ENCODE measurements at places on chromosomes 12 and 14.

- no peak for DNase-seq
Observed at GRCh38 chr12:109596418-109597244, 23.0 kb downstream of the MVK start.

DNA sequence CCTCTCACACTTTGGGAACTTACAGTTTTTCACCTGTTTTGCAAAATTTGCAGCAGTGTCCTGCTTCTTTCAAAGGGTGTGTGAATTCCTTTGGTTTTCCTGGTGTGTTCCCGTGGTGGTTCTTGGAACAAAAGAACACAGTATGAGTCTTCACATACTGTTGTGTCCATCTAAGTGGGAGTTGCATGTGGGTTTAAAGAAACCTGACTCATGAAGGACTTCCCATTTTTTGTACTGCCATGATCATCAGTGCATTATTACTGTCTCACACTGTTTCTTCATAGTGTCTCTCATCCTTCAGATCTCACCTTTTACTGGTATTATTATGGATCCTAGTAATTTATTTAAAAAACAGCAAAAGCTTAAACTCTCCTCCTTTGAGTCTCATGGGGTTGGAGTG lies 3.8 kb upstream of the GZMH start:
- no peak for DNase-seq

- no peak for DNase-seq
Observed at GRCh38 chr12:79818856-79819255, 116.0 kb downstream of the PPP1R12A start.

GRCh38 chr12:6699259-6699988 lies 1.2 kb downstream of the PIANP start:
- no peak for DNase-seq

DNA sequence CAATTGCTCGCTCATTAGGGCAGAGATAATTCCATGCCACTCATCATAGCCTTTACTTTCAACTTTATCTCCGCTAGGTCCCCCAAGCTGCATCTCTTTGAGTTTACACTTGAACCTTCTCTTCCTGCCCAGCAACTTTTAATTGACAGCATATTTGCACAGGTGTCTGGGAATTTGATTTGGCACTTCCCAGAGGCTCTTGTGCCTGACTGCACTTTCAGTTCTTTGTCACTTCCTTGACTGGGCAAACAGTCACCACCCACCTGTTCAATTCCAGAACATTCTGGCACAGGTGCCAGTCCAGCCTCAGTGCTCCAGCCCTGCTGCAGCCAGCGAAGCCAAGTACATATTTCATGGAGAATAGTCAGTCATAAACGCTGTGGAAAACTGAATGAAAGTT lies 110.1 kb upstream of the LRIG3 start:
- no peak for DNase-seq

DNA sequence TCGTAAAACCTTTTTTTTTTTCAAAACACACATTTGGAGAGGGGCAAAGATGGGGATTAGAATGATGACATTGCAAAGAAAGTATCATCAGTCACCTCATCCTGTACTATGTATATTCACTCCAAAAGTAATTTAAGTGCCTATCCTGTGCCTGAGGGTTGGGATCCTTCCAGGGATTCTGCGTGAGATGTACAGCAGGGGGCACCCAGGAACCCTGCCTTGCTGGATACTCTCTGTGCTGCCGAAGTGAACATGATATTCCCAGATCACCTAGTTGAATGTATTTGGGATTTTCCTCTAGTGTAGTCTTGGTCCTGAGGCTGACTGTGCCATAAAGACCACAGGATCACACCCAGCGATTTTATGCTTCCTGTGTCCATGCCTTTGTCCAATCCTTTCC lies 372.7 kb downstream of the IPO8 start:
- DNase-seq, result no peak

DNA sequence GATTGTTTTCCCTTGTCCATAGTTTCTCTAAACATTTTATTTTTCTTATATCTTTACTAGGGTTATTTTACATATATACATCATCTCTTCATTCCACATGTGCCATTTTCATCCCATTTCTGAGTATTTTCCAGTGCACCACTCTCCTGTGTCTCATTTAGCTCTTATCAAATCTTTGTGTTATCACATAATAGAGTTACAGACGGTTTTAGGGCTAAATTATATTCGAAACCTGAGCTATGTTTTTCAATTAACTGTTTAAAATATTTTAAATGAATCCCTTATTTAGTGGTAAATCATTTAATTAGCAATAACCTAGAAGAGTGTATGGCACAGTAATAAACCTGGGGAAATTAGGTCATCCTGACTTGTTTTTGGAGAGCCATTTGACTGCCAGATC lies 160.4 kb upstream of the DCN start:
- no peak for DNase-seq

- no peak for DNase-seq
Observed at GRCh38 chr14:28875934-28876571, 109.5 kb downstream of the FOXG1 start.

DNA sequence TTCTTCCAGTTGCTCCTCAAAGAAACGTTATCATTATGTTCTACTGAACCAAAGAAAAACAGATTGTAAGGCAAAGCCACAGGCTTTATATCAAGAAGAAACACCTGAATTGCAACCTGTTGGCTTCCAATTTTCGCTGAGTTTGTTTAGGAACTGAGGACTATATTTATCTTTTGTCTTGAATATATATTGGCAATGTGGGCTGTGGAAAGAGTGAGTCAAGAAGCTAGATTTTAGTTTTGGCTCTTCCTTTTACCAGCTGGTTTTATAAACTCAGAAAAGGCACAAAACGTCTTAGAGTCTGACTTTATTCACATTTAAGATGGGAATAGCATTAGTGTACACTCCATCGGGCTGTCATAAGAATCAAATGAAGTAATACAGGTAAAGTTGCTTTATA lies 10.4 kb upstream of the PTHLH start:
- no peak for DNase-seq

DNA sequence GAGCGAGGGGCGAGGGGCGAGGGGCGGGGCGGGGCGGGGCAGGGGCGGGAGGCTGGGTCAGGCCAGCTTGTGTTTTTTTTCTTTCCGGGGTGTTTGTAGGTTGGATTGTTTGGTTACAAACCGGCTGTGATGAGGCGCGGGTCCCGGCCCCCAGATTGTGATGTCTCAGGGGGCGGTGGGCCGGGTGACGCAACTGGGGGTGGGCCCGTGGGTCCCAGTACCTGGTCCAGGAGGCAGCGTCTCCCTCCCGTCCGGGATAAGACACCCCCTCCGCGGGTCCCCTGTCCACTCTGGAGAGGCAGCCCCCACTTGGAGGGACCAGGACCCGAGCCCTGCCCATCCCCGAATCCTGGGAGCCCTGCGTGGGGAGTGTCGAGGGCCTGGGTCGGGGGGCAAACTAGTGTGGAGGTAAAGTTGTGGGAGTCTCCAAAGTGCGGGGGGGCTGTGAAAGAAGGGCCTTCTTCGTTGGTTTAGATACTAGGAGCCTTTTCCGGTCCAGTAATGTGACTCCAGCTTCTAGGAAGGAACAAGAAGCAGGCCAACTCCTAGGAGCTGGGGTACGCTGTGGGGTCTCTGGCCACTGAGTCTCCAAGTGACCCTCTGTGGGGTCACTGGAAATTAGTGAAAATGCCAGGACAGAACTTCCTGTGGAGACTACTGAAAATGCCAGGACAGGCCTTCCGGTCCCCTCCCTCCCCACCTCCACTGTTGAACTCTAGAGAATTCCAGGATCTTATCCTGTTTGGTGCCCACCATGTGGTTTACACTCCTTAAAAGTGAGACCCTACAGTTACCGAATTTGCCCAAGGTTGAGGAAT lies 579 bp upstream of the CLMN start:
- no peak for DNase-seq

DNA sequence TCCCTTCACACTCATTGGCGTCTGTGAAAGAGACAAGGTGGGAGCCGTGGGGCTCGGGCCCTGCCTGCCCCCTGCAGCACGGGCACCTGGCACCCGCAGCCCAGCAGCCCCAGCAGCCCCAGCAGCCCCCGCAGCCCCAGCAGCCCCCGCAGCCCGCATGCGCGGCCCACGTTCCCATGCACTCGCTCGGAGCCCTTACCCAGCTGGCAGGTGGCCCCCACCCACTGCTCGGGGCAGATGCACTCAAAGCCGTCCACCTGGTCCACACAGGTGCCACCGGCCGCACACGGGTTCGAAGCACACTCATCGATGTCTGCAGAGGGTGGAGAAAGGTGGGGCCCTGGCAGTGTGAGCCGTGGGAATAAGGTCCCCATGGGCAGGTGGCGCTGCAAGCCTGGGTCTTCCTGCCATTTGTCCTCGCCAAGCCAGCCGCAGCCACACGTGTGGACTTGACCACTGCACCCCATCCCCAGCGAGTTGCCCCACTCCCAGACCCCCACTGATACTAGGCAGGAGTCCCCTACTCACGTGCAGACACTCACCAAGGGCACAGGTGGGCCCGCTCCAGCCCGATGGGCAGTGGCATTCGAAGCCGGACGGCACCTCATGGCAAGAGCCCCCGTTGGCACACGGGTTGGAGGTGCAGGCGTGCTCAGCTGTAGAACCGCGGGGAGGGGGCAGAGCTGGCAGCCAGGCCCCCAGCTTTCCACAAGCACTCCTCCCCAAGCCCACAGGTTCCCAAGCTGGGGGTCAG lies 17.3 kb downstream of the JAG2 start:
- DNase-seq, result no peak

DNA sequence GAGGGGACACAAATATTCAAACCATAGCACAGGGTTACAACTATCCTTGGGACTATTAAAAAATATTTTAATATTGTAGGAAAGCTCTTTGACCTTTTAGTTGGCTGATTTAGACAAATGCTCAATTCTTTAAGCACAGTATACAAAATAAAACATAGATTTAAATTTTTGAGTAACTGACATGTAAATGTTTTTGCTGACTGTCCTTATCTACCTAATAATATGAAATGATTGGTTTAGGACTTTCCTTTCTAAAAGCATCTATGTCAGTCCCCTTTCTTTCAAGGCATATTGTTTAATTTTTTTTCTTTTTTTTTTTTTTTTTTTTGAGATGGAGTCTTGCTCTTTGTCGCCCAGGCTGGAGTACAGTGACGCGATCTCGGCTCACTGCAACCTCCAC lies 16.5 kb upstream of the OR6J1 start:
- no peak for DNase-seq

DNA sequence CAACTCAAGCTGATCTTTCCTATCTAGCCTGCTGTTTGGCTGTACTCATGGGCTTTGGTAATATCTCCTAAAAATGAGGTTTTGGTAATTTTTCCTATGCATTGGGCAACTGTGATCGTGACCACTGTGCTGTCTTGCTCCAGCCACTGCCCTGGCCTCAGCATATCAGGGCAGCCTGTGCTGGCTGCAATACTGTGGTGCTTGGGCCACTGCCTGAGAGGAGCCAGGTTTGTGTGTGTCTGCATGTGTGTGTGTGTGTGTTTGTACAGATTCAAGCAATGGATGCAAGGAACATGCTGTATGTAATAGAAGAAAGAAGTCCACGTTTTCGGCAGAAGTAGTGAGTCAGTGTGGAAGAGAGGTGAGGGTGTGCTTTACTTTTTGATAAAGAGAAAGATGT lies 13.0 kb downstream of the ERG28 start:
- DNase-seq, result no peak

- no peak for DNase-seq
Observed at GRCh38 chr14:55711175-55711811, 131.3 kb downstream of the KTN1 start.

- no peak for DNase-seq
Observed at GRCh38 chr12:69355363-69356028, 4.0 kb upstream of the YEATS4 start.

DNA sequence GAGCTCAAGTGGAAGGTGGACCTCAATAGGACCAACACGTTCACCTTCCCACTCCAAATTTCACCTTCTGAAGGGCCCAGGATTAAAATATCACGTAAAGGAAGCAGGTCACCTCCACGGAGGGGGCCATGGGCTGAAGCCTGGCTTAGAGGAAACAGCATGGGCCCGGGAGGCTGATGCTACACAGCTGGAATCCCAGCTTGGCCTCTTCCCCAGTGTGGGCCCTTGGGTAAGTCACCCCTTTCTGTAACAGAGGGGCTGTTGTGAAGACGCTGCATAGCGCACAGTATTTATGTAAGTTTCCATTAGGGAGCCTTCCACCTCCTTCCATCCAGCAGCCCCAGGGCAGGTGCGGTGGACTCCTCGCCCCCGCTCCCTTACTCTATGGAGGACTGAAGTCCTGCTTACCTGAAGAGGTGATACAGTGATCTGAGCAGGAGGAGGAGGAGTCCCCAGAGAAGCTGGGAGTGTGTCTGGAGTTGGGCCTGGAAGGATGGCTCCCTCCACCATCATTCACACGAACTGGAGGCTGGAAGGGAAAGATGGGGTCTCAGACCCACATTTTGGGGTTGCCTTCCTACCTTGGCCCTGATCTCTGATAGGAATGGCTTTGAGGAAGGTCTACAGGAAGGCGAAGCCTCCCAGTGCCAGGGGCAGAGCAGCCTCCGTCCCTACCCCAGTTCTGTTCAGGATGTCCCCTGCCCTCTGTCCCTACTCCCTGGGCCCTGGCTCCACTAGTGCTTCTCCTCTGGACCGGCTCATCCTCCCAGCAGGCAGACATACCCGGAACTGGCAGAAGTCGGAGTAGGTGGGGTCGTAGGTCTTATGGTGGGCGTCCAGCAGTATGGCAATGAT lies 37.2 kb upstream of the HDAC7 start:
- DNase-seq, result no peak

GRCh38 chr14:91861091-91861490 lies 6.2 kb downstream of the TC2N start:
- no peak for DNase-seq

DNA sequence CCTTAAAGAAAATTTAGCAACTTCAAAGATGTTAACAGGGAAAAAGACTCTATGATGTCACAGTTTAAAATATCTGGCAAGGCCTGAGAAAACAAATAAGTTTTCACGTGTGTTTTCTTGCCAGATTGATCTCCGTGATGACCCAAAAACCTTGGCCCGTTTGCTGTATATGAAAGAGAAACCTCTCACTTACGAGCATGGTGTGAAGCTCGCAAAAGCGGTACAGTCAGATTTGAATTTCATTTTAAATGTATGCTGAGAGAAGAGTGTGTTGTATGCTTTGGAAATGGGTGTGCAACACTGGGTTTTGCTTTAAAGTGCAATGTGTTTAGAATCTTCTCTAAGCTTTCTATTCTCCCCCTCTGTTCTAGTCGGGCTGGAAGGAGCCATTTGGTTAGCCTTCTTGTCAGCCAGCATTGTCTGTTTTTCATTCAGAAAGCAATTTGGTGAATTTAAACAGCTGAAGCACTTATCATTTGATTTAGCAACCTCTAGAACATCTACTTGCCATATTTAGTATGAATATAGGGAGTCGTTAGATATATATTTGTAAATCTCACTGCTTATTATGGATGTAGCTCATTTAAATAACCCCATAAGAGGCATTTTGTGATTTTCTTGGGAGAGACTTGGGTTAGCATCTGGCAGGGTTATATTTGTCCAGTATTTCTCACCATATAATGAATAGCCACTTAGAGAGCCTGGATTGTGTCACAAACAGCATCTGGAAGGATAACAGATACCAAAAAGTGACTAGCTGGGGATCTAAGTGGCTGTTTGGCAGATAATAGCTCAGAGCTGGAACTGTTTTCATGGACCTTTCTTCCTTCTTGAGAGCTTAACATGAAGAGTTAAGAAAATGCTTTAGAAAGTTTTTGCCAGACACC lies 35.5 kb downstream of the GPHB5 start:
- DNase-seq, result no peak

Data from GM12864 (cell line).